Hematopoietic multipotent progenitor cell treated with erythropoietin and hydrocortisone succinate and interleukin-3 and kit ligand, for 4 days (in vitro differentiated cells): ENCODE measurements at places on chromosomes 3 and 15.

- DNase-seq, result no peak
Measured at GRCh38 chr3:18044971-18045880, 302.8 kb upstream of the TBC1D5 start.

- no peak for DNase-seq
Measured at GRCh38 chr3:49611719-49612118, 57.4 kb downstream of the BSN start.

DNA sequence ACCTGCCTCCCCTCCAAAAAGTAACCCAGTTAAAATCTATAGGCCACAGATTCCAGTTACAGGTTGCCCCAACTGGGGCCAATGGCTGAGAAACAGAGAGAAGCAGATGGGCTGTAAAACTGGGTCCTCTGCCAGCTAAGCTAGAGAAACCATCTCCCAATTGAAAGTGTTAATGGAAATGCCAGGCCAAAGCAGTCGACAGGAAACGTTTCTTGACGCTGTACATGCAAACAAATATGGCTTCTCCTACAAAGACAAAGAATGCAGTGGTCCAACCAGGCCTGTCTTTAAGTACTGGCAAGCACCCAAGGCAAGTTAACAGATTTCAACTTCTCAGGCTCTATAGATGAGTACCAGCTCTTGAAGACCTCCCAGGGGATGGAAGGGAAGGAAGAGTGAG lies 71.3 kb downstream of the MAGI1 start:
- no peak for DNase-seq

- no peak for DNase-seq
Measured at GRCh38 chr3:116669576-116669975, 40.0 kb upstream of the TUSC7 start.

- peak; percentile 50 for DNase-seq
Measured at GRCh38 chr15:69668039-69668705, 215.6 kb downstream of the RPLP1 start.

GRCh38 chr3:125651244-125651643 lies 55.9 kb upstream of the OSBPL11 start:
- DNase-seq, result no peak

DNA sequence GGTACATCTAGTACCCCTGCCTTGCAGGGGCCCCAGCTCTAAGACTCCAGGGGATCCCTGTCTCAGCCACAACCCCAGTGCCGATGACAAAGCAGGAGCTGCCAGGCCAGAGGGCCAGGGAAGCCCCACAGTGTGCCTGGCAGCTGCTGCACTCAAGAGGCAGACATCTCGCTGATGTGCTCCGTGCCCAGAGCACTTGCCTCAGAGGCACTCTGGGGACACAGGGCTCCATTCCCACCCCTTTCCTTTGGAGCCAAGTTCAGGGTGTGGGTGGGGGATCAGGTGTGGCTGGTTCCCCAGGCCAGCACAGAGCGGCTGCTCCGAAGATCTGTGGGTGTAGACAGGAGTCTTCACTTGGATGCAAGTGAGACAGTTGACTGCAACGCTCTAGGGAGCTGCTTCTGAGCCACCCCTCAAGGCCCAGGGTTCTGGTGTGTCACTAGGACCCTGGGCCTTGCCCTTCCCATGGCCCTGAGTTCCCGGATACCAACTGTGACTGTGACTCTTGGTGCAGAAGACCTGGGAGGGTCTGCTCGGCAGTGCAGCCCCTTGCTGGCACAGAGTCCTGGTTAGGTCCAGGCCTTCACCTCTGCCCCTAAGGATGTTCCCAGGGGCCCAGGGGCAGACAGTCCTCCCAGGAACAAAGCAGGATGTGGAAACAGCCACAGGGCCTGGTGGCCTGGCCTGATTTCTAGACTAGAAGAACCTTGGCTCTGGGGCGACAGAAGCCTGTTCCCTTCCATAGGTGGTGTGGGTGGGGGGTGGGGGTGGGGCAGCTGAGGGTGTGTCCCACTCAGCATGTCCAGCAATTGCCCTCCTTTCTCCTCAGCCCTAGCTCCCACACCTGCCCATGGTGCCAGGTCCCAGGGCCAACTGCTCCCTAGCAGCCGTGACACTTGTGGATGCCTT lies 2.5 kb downstream of the NT5DC2 start:
- no peak for DNase-seq

DNA sequence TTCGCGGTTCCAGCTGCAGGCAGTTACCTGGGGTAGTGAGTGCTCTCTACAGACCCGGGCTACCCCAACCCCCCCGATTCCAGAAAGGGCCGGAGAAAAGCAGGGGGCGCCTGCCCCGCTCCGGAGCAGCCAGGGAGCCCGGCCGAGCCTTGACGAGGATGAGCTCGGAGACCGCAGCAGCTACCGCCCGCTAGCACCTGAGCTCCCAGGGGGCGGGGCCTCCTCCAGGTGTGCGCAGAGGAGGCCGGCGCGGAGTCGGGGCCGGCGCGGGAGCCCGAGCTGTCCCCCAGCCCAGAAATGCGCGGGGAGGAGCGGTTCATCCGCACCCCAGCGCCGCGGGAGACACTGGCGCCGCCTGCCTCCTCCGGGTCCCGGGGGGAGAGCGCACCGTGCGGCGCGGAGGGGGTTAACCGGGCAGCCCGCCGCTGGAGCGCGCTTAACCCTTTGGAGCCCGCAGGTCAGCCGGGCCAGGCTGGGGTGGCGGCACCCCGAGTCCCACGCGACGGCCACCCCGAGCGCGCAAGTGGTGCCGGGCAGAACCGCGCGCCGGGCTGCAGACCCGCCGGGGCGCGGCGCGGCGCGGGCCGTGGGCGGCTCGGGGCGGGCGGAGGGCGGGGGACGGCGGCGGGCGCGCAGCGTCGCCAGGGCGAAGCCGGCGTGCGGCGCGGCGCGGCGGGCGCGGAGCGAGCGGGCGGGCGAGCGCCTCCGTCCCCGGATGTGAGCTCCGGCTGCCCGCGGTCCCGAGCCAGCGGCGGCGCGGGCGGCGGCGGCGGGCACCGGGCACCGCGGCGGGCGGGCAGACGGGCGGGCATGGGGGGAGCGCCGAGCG lies at the start of gene CACNA1D:
Gene CACNA1D (plus strand): TSS at position 649 of the 829 bp plus-strand sequence. CDS start 556 bp downstream, outside the sequence.
- DNase-seq, result peak; percentile 31

DNA sequence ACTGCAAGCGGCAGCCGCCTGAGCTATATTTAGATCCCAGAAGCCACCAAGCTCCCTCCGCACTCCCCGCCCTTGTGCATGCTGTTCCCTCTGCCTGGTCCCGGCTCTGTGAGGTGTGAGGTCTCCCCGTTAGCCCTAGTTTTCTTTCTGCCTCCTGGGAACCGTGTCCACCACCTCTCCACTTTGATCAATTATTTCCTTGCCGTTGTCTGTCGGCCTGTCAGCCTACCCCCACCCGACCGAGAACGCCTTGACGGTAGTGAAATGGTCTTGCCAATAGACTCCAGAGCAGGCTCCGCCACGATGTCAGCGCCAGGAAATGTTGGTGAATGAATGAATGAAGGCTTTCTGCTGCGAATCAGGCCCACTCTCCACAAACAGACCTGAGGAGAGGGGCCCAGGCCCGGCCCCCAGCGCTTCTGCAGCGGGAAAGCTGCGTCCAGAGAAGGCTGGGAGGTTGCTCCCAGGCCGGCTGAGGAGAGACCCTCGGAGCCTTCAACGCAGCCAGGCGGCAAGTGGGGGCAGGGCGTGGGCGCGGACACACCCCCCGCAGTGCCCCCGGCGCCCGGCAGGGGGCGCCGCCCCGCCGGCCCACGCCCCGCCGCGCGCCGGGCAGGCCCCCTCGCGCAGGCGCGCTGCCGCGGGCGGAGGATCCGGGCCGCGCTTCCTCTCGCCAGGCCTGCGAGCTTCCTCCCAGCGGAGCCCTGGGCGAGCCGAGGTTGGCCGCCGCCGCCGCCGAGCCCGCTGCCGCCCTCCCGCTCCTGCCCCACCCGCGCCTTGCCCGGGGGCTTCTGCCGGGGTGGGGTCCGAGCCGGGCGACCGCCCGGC lies at the start of gene CSK:
Gene CSK (plus strand): TSS at position 650 of the 828 bp plus-strand sequence. CDS start 16,218 bp downstream, outside the sequence.
- peak; percentile 91 for DNase-seq

DNA sequence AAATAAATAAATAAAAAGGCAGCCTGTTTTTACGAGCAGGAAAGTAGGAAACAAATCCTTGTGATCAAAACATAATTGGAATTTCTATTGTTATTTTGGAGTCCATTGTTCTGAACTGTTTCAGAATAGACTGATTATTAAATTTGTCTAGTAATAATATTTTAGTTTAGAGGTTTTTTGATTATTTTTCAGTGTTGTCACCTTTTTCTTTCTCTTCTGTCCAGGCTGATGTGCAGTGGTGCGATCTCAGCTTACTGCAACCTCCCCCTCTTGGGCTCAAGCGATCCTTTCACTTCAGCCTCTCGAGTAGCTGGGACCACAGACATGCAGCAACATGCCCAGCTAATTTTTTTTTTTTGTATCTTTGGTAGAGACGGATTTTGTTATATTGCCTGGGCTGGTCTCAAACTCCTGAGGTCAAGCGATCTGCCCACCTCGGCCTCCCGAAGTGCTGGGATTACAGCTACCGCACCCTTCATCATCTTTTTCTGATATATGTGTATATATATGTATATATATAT lies 38.0 kb downstream of the KAT2B start:
- DNase-seq, result no peak

GRCh38 chr3:192212335-192212734 lies 515.0 kb downstream of the FGF12 start:
- peak; percentile 1 for DNase-seq

GRCh38 chr15:67700023-67700422 lies 125.3 kb upstream of the SKOR1 start:
- DNase-seq, result no peak

DNA sequence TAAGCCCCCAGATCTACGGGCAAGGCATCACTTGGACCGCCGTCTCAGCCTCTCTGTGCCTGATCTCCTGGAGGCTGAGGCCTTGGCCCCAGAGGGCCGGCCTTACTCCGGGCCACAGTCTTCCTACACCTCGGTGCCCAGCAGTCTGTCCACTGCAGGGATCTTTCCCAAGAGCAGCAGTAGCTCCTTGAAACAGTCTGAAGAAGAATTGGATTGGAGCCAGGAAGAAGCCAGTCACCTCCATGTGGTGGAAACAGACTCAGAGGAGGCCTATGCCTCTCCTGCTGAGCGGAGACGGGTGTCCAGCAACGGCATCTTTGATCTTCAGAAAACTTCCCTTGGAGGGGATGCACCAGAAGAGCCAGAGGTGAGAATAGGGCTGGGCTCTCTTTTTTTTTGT lies 67.0 kb downstream of the MCTP2 start:
- DNase-seq, result peak; percentile 61

GRCh38 chr15:92411256-92411655 lies 17.6 kb downstream of the ST8SIA2 start:
- no peak for DNase-seq

GRCh38 chr3:120623727-120624093 lies 27.6 kb downstream of the NDUFB4 start:
- DNase-seq, result no peak

DNA sequence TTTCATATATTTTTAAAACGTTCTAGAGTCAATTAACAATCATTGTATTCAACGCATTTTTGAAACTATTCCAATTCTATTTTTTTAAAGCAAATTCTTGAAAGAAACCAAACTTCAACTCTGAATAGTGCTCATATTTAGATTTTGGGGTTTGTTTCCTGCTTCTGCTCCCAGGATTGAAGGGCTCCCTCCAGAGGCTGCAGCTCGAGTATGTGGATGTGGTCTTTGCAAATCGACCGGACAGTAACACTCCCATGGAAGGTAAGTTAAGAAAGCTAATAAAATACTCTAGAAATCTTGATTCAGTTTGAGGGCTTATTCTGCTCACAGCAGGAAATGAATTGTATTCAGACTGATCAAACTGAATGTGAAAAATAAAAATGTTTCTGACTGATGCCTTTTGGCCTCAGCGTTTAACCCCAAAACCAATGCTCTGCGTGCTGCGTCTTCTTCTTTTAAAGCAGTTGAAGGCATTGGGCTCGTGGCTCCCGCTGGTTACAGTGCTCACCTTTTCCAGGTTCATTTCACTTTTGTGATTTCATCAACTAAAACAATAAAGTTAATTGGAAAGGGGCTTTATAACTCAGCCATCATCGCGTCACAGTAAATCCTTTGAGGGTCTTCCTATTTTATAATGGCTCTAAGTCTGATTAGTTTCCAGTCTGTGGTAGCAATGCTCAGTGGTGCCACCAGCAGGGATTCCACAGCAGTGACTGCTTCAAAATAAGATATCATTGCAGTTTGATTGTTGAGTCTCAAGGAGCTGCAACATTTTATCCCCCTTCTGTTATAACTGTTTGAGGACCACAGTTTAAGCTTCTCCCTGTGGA lies 80.1 kb downstream of the SSR3 start:
- peak; percentile 39 for DNase-seq

DNA sequence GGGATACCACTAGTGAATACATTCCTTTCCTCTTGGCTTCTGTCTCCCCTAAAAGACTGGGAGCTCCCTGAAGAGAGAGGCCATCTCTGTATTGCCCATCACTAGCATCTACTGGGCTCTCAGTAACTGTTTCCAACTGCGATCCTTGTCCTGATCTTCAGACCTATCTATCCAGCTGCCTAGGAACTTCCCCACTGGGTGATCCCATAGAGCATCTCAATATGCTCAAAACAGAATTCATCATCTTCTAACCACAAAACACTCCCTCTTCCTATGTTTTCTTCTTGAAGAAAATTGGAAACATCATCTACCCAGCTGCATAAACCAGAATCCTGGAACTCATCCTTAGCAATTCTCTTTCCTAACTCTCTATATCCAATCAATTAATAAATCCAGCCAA lies 54.6 kb downstream of the PLD1 start:
- no peak for DNase-seq

- no peak for DNase-seq
Measured at GRCh38 chr3:140830391-140830790, 111.2 kb upstream of the SLC25A36 start.

- no peak for DNase-seq
Measured at GRCh38 chr15:85727068-85727467, 67.7 kb downstream of the KLHL25 start.

DNA sequence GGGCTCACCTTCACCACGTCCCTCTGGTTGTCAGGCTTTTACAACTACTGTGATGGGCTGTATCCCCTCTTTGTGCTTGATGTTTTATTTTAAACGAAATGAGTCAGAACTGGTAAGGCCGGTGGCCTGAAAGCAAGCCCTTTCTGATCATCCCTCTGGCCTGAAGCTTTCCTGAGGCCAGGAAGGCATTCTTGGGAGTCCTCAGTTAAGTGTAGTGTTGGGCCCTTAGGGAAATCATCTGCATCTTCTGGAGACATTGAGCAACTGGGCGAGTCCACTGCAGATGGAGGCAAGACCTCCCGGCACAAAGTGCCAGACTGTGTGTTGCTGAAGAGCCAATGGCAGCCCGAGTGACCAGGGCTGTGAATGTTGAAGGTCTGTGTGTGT lies 33.0 kb upstream of the AMOTL2 start:
- no peak for DNase-seq

GRCh38 chr3:53005338-53005737 lies 40.5 kb downstream of the SFMBT1 start:
- no peak for DNase-seq

GRCh38 chr15:39114690-39115378 lies 466.0 kb upstream of the THBS1 start:
- DNase-seq, result no peak

- no peak for DNase-seq
Measured at GRCh38 chr3:99762901-99763300, 54.8 kb upstream of the CMSS1 start.

- no peak for DNase-seq
Measured at GRCh38 chr3:185401319-185401955, 38.5 kb downstream of the MAP3K13 start.

DNA sequence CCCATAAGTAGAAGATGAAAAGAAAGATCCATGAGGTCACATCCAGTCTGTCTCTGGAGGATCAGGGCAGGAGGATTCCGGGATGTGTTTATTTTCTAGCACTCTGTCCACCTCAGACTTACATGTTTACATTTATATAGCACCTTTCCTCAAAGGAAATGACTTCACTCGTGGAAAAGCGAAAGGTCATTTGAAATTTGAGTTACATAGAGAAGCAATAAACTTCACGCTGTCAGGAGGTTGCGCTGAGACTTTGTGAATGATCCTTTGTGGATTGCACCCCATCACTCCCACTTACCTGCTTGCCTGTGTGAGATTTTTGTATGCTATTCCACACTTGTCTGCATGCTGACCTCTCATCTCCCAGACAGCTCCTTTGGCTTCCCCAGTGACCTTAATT lies 540.5 kb downstream of the AGBL1 start:
- DNase-seq, result no peak
